Activated CD4-positive, alpha-beta T cell treated with anti-CD3 and anti-CD28 coated beads, Interleukin-2, amount 50 U/mL, for 4 hours (primary cell): ENCODE measurements at places on chromosomes 2 and 18.

GRCh38 chr2:44649381-44649780, 287.6 kb downstream of the CAMKMT start:
- DNase-seq, result no peak

- no peak for DNase-seq
Observed at GRCh38 chr2:241189093-241189855, 797 bp downstream of the ANO7 start.

DNA sequence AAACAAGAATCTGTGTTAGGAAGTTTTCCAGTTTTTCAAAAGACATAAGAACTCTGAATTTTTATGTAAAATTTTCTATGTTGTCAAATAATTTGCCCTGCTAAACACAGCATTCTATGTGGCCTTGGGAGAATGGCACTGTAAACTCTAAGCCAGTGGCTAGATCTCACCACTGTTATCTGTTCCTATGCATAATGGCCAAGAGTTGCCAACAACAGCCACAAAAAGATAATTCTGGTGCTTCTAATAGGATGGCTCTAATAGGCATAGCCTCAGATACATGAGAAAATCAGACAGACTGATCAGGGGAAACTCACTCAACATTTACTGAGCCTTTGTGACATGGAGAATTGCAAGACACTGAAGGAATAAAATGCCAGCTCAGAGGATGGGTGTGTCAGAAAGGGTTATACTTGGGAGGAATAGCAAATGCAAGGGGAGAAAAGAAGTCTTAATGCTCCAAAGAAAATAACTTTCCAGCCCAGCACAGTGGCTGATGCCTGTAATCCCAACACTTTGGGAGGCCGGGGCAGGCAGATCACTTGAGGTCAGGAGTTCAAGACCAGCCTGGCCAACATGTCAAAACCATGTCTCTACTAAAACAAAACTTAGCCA, 63.7 kb downstream of the COBLL1 start:
- DNase-seq, result no peak

GRCh38 chr18:57437766-57438671, 2.8 kb downstream of the ONECUT2 start:
- no peak for DNase-seq

DNA sequence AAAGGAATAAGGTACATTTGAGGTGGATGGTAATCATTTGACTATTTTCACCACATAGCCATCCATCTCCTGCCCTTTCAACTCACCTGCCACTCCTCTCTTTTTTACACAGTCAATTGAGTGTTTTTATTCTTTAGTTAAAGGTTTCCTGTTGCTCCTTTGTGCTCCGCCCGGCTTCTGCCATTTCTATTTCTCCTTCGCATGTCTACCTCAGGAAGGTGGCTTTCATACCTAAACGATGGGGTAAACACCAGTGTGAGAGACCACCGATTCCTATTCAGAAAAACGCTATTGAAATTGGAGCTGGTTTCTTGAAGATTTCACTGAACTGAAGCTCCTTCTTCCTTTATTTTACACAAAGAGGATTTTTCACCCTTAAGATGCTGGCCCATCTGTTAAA, 1628.0 kb upstream of the PIK3C3 start:
- DNase-seq, result no peak

DNA sequence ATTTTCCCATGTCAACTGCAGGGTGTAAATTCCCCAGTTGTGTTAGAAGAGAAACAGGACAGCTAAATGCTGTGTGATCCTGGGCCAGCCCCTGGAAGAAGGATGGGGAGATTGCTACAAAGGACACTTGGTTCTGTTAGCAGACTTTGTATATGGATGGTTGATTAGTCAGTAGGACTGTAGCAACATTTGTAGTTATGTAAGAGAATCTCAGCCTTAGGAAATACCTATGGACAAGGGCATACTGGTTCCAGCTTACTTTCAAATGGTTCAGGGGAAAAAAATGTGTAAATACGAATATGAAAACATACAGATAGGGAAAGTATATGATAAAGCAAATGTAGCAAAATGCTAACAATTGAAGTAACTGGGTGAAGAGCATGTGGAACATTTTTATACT, 47.6 kb downstream of the GNAL start:
- DNase-seq, result no peak

GRCh38 chr2:150466741-150467620, 20.5 kb downstream of the RND3 start:
- no peak for DNase-seq
